Thymus (tissue), 14 donors: ENCODE measurements at places on chromosomes 16 and 17. TPM values are rescaled to one million over a fixed set of nuclear protein-coding genes. Genes with fewer than 3 reads are reported as not detected.

HBA2 gene
- total RNA-seq = 595 TPM

PITPNM3 gene
- 0.33 TPM for total RNA-seq

DNA sequence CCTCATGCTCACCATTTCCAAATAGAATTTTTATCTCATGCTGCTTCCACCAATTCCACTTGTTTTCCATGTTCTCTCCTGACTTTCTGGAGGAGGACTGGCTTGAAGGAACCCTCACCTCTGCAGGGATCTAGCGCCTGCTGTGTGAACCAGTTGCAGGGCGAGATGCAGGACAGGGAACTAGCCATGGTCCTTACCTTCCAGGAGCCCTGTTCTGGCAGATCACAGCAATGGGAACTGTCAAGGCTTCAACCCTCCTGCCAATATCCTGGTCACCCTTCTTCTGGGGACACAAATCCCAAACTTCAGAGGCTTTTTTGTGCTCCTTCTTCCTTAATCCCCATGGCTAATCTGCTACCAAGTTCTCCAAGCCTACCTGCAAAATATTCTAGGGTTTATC lies 60.4 kb upstream of the MMP2 start:
- H3K4me1 ChIP-seq = peaks cover 3% of the 10 kb centered on the region
- no peaks in the 10 kb centered on the region for H3K27me3 ChIP-seq
- no peak overlapping the region for H3K4me3 ChIP-seq
- H3K36me3 ChIP-seq = no peaks in the 10 kb centered on the region
- H3K27ac ChIP-seq = no peak overlapping the region

DNA sequence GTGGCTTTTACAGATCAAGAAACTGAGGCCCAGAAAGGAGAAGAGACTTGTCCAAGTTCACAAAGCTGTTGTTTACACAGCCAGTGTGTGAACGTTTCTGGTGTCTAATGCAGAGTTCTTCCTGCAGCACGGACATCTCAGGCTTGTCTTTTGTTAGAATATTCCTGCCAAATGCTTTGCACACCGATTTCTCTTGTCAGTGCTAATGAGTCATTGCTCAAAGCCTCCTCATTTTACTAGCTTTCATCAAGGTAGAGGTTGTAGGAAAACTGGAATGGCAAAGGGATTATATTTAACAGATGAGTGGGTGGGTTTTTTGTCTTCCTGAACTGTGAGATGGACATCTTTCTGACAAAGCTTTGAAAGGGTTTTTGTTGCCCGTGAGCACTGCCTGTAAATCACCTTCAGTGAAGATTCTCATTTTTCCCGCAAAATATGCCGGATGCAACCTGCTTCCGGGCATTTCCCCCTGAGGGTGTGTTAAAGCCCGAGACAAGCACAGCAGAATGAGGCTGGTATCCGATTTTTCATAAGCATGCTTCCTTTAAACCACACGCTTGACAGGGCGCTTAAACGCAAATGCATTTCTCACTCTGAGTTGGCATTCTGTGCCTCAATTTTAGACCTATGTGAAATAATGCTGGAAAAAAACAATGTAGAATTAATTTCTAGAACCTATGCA lies 14.7 kb downstream of the PMM2 start:
- peaks cover 9% of the 10 kb centered on the region for H3K4me1 ChIP-seq
- no peak overlapping the region for H3K27ac ChIP-seq
- H3K4me3 ChIP-seq = no peak overlapping the region

HLF gene
- total RNA-seq = 0.57 TPM

DNA sequence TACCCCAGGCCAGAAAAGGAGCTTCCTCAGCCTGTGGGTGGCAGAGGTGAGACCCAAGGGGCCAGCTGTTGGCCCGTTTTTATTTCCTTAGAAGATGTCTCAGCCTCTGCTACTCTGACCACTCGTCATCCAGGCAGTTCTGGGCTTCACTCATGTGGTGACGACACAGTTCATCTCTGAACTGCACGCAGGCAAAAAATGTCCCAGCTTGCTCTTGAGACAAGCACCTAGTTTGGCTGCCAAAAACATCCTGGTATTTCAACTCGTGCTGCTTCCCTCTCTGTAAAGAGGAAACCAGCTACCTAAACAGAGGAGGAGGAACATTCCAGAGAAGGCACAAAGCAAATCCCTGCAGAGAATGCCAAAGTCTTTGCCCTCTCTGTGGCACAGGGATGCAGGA lies 125.7 kb downstream of the XYLT1 start:
- peaks cover 60% of the 10 kb centered on the region for H3K4me1 ChIP-seq
- DNase-seq = no peak
- H3K27ac ChIP-seq = no peak overlapping the region
- H3K4me3 ChIP-seq = no peak overlapping the region

DNA sequence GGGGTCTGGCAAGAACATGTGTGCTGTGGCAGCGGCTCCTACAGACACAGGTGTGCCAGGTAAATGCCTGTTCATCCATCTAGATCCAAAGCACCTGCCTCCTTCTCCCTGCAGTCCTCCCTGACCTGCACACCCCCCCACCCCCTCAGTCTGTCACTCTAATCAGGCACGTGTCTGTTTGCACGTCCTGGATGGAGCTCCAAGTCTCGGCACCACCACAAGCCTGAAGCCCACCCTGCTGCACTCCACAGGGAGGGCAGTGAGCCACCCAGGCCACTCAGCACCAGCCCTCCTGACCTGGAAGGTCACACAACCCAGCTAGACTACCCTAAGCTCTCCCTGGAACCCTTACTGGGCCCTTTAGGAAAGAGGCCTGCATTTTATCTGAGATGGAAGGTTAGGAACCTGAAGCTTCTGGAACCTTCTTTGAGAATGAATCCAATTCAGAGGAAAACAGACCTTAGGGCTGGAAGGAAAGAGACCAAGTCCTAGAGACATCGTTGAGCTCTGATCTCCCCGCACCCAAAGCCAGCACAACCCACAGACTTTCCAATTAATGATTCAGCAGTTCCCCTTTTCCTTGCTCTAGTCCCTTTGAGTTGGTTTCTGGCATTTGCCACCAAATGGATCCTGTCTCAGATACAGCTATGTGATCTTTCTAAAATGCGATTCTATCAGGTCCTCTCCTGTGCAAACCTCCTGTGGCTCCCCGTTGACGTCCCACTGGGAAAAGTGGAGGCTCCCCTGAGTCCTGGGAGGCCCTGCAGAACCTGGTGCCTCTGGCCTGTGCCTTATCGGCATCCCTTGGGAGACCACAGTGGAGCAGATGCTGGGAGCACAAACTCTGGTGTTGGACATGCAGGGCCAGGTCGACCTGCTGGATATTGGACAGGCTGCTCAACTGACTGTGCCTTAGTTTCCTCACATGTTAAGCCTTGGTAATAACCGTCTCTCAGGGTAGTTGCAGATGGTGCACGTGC lies 67.9 kb downstream of the PRMT7 start:
- H3K27me3 ChIP-seq = no peaks in the 10 kb centered on the region
- H3K4me3 ChIP-seq = peak overlapping the region; percentile 39
- H3K27ac ChIP-seq = peak overlapping the region; percentile 88
- H3K36me3 ChIP-seq = no peaks in the 10 kb centered on the region
- no peak for DNase-seq

GRCh38 chr16:9607515-9608230 lies 516.2 kb downstream of the HAPSTR1 start:
- H3K36me3 ChIP-seq = no peaks in the 10 kb centered on the region
- no peaks in the 10 kb centered on the region for H3K27me3 ChIP-seq
- no peaks in the 10 kb centered on the region for H3K4me1 ChIP-seq

SEC14L5 gene
- 0.24 TPM for total RNA-seq

RRN3 gene
- total RNA-seq = 38.5 TPM
